Activated naive CD8-positive, alpha-beta T cell treated with anti-CD3 and anti-CD28 coated beads, Interleukin-2, amount 50 U/mL, for 24 hours (primary cell): ENCODE measurements at places on chromosomes 2 and 18.

- no peak for DNase-seq
These were observed 15.5 kb downstream of the LAMA1 start for GRCh38 chr18:7102131-7102530.

- DNase-seq = no peak
These were observed 19.8 kb downstream of the MYL12B start for GRCh38 chr18:3281456-3282400.

DNA sequence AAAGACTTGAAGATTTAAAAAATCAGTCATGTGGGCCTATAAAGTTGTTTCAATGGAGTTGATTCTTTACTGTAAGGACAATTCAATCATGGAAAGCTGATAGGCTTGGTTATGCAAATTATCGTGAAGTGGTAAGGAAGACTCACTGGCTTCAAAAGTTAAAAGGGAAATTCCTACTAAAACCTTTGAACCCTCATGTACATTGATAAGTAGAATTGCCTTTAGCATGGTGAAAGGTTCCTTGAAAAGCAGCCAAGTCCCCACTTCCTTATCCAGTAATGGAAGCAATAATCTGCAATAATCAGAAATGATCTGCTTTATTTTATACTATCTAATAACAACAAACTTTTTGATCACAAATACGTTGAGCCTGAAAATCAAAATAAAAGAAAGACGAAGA lies 14.4 kb upstream of the CCL20 start:
- DNase-seq = no peak

DNA sequence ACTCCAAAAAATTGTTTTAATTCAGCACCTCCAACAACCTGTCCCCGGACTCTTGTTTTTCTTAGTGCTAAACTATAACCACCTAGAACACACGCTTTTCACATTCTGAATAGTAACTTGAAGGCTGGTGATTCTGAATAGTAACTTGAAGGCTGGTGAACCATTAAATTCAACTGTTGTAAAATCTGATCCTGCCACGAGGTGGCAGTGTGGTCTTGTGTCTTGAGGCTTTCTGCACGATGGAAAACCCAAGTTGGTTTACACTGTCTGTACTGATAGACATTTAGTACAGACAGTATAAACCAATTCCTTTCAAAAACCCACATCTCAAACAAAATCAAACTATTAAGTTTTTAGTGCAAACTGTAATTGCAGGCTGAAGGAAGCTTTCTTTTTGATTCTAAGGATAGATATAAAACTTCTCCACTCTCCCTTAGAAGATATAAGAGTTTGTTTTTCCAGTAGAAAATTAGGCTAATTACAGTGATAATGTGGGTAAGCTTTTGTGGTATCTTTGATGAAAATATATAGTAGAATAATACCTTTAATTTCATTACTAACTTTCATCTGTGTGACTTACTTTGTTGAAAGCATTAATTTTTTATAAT lies 57.6 kb downstream of the VAPA start:
- DNase-seq = peak; percentile 71

- DNase-seq = no peak
These were observed 98.5 kb upstream of the NOSTRIN start for GRCh38 chr2:168703926-168704325.

GRCh38 chr2:3169106-3169870 lies 208.3 kb downstream of the EIPR1 start:
- no peak for DNase-seq
